ENCODE measurements at places on chromosomes 5 and 9.

GRCh38 chr9:29556317-29556716 is 1983.0 kb upstream of the C9orf72 start:
- no peak for DNase-seq

DNA sequence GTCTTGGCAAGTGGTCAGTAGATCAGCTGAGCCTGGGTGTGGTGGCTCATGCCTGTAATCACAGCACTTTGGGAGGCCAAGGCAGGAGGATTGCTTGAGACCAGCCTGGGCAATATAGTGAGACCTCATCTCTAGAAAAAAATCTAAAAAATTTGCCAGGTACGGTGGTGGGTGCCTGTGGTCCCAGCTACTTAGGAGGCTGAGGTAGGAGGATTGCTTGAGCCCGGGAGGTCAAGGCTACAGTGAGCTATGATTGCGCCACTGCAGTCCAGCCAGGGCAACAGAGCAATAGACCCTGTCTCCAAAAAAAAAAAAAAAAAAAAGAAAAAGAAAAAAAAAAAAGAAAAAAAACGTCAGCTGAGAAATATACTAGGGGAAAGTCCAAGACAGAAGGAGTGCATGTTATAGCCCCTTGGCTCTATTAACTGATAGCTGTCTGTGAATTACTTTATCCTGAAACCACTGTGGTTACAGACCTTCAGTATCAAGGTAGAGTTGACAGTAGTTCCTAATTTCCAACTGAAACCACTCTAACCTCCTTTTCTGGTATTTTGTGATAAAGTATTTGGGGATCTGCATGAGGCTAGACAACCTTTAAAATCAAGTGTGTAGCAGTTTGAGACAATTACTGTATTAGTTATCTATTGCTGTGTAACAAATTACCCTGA is 2.3 kb upstream of the INIP start:
- DNase-seq = no peak

- DNase-seq = no peak
Measured at GRCh38 chr9:125585503-125586171, 121.4 kb downstream of the MAPKAP1 start.

GRCh38 chr5:321230-321725 is at the start of gene AHRR:
AHRR (plus strand) TSS chr5:321714; CDS start chr5:343903, 22,189 bp downstream.
- DNase-seq = no peak

GRCh38 chr9:23914431-23915003 is 88.5 kb upstream of the ELAVL2 start:
- DNase-seq = no peak

- no peak for DNase-seq
Measured at GRCh38 chr5:65805089-65805488, 83.1 kb downstream of the NLN start.

- DNase-seq = no peak
Measured at GRCh38 chr5:119655061-119655460, 25.7 kb downstream of the FAM170A start.

DNA sequence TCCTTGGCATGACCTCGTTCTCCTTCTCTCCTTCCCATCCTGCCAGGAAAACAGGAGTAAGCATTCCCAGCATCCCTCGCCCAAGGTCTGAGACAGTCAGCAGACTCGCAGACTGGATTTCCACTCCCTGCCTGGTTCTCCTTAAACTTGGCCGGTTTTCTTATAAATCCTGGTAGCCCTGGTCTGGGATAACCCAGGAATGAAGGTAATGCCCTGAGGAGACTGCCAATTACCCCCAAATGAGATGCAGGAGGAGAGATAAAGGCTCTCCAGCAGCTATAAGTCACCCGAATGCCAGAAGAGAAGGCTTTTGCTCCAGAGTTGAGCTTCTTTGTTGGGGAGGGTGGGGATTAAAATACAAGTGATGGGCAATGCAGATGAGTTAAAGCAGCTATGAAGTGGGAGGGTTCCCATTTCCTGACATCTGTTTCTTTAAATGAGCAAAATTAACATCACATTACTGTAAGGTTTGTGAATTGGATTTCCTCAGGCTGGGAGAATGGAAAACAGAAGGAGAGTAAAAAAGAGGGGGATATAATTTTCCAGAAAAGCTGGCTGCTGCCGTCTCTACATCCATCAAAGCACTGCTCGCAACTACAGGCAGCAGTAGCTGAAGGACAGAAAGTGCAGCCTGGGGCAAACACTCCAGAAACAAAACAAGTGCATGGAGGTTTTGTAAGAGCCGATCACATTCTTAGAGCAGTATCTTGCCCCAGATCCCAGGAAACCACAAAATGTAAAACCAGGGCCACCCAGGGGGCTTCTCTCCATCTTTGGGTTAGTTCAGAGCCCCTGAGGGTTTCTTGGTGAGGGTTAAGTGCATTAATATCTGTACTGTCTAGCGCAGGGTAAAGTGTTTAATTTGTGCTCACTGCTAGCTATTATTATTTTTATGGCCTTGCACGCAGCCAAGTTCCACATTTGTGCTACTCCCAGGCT is 177.6 kb upstream of the PANK3 start:
- DNase-seq = no peak

DNA sequence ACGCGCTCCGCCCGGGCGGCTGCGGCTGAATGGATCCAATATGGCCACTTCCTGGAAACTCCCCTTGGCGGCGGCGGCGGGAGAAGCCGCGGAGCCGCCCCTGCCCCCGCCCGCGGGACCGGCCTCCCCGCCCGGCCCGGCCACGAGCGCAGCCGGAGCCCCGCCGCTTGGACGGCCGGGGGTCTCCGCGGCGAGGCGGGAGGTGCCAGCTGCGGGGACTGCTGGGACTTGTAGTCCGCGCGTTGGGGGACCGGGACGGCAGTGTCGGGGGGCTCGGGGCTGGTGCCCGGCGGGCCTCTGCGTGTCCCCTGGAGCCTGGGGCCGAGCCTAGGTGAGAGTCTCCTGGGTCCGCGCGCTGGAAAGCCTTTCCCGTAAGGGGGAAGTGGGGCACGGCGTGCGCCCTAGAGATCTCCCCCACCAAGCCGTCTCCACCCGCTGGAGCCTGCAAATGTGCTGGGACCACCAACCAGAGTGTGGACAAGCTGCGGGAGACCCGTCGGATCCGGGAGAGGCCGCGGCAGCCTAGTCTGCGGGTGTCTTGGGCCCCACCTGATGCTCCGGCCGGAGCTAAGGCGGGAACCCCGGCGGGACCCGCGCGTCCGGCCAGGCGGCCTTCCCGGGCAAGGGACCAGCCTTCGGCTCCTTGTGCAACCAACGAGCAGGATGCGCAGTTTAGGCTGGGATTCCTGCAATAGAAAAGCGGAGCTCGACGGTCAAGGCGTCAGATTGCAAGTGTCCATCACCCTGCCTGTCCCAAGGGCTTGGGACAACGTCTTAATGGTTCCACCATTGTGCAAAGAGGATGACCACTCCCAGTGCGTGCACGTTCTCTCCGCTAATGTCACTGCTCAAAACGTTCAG is at the start of gene SEPTIN8:
SEPTIN8 (minus strand) TSS at position 31 of the 861 bp plus-strand sequence. CDS start 102 bp downstream, outside the sequence.
- DNase-seq = peak; percentile 77

- peak; percentile 50 for DNase-seq
Measured at GRCh38 chr5:132010989-132011621, 353 bp downstream of the ACSL6 start.

- peak; percentile 51 for DNase-seq
Measured at GRCh38 chr5:176573564-176574296, 24.6 kb downstream of the CDHR2 start.

DNA sequence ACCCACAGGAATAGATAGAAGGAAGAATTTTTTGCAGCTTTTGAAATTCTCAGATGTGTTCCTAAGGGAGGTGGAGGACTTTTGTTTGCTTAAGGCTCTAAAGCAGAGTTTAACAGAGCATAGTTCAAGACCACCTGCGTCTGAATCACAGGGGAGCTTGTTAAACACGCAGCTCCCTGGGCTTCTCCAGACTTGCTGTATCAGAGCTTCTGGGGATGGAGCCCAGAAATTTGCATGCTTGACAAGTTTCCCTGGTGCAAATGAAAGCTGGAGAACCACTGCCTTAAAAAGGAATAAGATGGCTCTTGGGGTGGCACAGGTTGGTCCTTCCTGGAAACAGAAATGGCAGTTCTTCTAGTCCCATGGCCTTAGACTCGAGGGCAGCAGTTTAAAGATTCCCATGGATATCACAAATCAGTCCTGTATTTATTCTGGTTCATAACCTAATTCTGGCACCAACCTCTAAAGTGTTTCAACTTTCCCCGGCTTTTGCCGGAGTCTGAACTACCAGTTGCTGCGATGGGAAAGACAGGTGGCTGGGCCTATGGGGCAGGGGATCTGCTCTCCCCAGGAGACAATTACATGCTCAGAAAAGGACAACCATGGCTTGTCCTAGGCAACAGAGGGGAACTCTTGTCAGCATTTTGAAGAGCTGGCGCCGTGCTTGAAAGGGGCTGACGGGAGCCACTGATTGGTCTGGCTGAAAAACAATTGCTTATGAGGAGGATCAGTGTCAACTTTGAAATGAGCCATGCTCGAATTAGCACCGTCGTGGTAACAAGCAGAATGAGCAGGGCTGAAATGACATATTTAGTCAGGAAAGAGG is 599.6 kb downstream of the CCDC171 start:
- no peak for DNase-seq

DNA sequence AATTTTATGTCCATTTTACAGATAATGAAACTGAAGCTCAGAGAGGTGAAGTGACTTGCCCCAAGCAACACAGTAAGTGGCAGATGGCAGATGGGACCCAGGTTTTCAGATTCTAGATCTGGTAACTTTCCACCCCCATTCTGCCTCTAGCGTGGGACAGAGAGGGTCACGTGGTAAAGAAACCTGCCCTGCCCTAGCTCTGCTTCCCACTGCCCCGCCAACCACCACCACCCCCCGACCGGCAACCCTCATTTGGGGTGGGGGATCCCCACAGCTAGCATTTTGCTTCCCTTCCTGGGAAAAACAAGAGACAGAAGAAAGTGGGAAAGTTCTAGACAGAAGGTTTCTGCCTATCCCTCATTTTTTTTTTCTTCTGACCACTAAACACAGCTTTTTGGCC is 172.5 kb downstream of the ACTL7B start:
- no peak for DNase-seq

DNA sequence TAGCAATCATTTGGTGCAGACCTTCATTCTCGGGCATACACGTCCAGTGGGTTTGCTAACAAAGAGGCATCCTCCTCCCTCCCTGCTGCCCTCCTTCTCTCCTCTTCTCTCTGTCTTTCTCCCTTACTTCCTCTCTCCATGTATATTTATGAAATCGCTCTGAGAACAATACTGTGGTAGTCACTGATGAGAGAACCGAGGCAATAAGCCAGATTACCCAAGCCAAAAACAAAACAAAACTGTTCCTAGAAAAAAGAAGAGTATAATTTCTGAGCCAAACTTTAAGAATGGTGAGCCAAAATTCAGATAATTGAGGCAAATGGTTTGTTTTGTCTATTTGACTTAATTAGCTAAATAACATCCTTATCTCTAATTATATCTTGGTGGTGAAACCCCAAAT is 15.8 kb upstream of the HMHB1 start:
- no peak for DNase-seq

GRCh38 chr5:99544356-99544755 is 615.5 kb upstream of the CHD1 start:
- DNase-seq = peak; percentile 29

DNA sequence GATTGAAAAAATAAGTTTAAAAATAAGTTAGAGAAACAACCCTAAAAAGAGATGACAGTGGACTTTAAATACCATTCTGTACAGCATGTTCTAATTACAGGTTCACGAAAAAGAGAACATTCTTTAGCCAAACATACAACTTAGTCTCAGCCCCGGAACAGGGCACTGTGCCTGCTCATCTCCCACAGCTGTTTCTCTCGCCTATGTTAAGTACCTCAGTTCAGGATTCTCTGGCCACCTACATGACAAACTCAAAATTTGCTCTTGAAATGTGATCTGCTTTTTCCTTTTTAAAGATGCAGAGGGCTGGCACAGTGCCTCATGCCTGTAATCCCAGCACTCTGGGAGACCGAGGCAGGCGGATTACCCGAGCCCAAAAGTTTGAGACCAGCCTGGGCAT is 52.3 kb downstream of the MYO10 start:
- no peak for DNase-seq

DNA sequence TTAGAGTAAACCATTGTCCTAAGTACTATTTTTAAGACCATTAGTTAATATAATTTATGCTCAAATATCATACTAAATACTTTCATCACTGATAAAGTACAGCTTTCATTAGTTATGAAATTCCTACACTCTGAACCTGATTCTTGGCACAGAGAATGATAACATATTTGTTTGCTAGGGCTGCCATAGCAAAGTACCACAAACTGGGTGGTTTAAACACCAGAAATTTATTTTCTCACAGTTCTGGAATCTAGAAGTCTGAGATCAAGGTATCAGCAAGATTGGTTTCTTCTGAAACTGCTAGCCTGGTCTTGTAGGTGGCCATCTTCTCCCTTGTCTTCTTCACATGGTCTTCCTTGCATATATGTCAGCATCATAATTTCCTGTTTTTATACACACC is 608.4 kb downstream of the TLE1 start:
- DNase-seq = no peak

- DNase-seq = no peak
Measured at GRCh38 chr9:17330097-17330496, 195.3 kb downstream of the CNTLN start.

DNA sequence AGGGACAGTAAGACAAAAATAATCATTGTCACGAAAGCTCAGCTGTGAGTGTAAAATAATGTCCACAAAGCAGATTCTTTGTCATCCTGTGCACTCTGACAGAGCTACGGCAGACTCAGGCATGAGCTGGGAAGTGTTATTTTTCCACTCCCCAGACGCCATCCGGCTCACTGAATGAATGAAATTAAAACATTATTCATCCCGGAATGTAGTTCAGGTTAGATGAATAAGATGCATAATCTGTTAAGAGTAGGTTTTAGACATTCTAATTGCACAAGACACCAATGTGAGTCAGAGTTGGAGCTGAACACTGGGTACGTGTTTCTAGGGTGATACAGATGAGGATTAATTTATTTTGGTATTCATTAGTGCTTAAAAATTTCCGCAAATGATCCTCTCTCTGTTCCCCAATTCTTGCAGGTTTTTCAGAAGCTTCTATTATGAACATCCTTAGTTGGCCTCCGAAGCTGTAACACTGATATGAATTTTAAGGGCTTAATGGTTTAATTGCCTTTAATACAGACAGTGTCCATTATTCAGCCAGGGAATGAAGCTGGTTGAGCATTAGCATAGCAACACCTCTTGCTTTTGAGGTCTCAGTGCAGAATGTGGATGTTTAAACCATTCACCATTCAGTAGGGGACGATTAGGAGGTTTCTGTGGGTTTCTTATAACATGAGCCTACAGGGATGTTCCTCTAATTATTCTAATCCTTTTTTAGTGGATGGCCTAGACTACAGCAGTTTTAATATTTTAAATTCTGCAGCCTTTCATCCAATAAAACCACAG is 65.6 kb upstream of the FRRS1L start:
- no peak for DNase-seq

- DNase-seq = no peak
Measured at GRCh38 chr9:121636341-121636865, 15.0 kb upstream of the DAB2IP start.

DNA sequence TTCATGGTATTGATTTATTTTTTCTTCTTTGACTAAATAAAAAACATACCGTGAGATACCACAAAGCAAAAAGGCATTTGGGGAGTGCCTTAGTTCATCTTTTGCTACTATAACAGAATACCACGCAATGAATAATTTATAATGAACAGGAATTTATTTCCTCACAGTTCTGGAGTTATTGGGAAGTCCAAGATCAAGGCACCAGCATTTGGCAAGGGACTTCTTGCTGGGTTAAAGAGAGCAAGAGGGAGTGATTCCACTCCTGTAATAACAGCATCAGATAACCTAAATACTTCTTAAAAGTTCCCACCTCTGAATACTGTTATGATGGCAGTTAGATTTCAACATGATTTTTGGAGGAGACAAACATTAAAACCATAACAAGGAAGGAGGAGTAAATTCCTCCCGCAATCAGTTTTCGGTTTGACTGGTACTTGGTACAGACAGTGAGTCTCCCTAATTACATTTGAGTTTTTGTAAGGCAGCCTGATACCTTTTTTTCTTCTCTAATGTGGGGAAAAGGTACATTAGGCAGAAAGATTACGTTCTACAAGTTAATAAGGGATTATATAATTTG is 8.8 kb upstream of the OMD start:
- no peak for DNase-seq

Measured in kidney (tissue), 22 donors.